ENCODE measurements at places on chromosomes 5 and 9.

DNA sequence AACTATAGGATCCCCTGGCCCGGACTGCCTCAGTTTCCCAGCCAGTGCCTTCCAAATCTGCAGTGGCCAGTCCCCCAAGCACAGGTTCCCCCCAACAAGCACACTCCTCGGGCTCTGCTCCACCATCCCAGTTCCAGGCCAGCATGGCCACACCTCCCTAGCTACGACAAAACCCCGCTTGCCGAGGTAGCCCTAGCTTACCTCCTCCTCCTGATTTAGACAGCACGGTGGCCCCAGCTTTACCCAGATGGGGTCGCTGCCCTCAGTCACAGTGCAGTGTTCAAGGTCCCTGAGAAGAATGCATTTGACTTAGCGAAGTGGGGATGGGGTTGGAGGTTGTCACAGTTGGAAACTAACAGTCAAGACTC, 40.8 kb upstream of the GARNL3 start:
- no peak for DNase-seq

- no peak for DNase-seq
Observed at GRCh38 chr5:178454821-178455479, 135.2 kb downstream of the COL23A1 start.

DNA sequence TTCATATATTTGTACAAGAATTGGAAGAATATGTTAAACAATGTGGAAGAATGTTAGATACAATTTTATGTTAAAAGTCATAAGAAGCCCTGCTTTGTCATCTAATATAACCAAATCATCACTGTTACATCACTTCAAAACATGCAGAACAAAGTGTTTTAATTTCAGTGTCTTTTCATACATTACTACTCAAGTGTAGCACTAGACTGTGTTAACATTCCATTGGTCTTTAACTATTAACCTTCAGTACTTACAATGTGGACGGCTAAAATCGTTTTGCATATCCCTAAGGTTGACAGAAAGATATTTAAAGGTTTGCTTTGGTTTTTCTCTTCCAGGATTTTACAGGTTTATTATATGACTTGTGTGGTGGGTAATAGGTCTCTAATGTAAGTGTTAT, 50.9 kb downstream of the VCAN start:
- DNase-seq = no peak

DNA sequence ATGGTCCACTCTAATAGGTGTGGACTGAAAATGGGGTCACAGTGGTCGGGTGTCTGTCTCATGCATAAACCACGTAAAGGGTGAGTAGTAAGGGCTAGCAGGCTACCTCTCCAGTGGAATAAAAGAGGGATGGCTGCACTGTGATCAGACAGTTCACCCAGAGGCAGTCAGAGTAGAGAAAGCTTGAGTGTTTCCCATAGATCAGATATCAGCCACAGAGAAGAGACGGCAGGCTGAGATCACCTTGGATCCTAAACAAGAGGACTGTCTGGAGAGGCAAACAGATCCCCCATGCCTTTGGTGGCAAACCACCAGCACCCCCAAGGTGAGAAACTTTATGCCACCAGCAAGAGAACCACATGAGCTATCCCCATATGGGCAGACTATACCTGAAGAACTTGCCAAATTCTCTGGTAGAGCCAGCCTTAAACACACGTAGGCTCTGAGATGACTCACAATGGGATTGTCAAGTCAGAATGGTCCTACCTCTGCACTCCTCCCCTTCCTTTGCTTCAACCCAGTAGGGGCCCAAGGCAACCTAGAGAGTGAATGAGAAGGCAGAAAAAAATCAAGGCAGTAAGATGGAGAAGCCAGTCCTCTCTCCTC, 205.2 kb upstream of the MAP3K1 start:
- no peak for DNase-seq

GRCh38 chr9:133998915-133999595, 6.9 kb upstream of the VAV2 start:
- DNase-seq = no peak

DNA sequence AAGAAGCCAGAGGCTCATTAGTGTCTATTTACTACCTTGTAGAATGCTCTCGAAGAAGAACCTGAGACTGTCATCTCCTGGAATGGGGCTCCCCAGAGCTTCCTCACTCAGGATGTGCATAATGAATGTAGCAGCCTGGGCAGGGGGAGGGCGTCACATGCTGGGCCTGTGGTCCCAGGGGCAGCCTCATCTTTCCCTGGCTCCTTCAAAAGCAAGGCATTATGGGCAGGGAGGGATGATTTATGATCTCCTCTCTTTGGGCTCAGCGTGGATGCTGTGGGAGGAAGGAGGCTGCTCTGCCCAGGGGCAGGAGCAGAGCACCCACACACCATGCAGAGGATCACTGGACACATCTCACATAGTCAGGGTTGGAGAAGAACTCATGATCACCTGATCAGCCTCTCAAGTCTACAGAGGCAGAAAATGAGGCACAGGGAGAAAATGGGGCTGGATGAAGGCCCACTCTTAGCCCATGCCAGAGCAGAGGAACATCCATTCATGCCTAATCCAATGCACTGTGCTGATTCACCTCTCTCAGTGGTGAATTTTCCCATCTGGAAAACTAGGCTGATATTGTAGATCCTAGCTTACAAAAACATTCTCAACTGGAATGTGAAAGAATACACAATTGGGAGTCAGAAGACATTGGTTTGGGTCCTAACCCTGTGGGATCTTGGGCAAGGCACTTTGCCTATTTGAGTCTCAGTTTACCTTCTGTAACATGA, 173.7 kb downstream of the CARTPT start:
- DNase-seq = no peak

DNA sequence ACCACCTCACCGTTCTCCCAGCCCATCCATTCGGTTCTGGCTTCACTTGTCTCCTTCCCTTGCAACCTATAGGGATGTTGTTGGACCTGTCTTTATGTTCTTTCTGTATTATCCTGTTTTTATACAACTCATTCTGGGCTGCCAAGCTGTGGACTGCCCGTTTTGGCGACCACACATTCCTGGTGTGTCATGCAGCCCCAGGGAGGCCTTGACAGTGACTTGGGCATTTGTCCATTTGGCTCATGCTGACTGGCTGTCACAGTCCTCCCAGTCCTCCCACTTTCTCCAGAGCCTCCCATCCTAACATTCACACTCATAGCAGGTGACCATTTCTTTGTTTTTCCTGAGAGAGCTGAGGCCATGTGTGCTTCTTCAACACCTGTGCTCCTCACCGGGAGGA, 136.4 kb downstream of the SLF1 start:
- DNase-seq = no peak

All from H54 (cell line).